ENCODE measurements at places on chromosomes 2 and 18. TPM values are rescaled to one million over a fixed set of nuclear protein-coding genes. Genes with fewer than 3 reads are reported as not detected.

DNA sequence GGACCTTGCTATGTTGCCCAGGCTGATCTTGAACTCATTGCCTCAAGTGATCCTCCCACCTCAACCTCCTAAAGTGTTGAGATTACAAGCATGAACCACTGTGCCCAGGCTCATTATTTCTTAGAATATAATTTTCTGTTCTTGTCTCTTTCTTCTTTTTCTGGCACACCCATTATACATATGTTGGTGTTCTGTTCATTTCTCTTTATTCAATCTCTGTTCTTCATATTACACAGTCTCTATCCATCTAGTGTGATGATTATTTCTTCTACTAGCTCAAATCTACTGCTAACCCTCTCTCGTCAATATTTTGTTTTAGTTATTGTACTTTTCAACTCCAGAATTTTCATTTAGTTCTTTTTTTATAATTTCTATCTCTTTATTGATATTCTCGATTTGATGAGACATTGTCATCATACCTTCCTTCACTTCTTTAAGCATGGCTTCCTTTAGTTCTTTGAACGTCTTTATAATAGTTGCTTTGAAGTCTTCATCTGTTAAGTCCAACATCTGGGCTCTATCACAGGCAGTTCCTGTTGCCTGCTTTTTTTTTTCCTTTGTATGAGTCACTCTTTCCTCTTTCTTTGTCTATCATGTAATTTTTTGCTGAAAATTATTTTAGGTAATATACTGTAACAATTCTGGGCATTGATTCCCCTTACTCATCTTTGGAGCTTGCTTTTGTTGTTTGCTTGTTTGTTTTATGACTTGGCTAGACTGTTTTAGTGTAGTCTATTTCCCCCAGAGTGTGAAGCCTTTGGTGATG is 196.4 kb upstream of the NABP1 start:
- DNase-seq = no peak

GRCh38 chr2:650343-651310 is 26.6 kb downstream of the TMEM18 start:
- no peak for DNase-seq

GRCh38 chr2:15892151-15892880 is 48.0 kb upstream of the MYCN start:
- no peak for DNase-seq

STARD6 gene
- total RNA-seq = not detected

SP140 gene
- total RNA-seq = not detected

- DNase-seq = no peak
These were observed 265.3 kb downstream of the CYP26B1 start for GRCh38 chr2:71882236-71882946.

DNA sequence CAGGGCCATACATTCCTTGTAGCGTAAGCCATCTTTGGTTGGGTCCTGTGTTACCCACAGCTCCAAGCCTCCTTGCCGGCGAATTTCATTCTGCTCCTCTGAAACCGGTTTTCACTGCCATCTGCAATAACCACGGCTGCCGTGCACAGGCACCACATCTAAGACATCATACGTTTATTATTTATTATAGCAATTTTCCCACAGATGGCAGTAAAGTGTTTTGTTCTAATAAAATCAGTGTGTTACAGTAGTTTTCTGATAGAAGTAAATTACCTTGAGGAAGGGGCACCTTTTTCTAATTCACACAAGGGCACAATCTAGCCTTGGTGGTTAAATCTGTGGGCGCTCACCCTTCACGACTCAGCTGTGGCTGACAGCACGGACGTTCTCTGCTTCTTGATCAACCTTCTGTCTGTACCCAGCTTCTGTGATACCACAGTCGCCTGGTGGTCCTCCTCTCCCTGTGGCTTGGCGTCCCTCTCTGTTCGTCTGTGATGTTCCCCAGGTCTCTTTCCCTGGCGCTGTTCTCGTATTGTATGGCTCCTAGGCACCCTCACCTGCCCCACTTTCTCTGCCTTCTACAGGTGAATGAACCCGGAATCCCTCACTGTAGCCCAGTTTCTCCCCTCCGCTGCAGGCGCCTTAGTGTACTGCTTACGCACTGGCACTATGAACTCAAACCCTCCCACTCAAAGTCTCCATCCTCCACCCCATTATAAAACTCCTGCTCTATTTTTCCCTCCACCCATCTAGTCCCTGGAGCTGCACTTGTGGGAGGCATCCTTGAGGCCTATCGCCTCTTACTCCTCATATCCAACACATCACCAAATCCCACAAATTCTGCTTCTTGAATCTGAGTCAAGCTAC is 236.8 kb downstream of the DYSF start:
- DNase-seq = no peak

DNA sequence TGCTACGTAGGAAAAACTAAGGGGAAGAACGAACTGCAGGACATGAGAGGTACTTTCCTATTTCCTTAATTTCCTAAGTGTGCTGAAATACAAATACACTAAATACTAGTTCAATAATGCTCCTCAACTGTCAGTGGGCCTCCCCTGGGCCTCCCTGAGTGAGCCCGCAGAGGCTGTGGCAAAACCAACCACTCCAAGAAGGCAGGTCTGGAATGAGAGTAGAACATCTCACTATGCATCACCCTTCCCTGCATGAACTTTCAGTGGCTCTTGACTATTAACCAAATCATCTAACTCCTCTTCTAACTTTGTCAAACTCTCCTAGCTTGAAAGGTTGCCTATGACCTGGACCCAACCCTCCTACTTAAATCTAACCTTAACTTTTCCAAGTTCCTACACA is 84.6 kb downstream of the THADA start:
- DNase-seq = no peak

DSG3 gene
- total RNA-seq = not detected

- DNase-seq = no peak
These were observed 23.3 kb upstream of the UBE2F start for GRCh38 chr2:237943395-237944094.

METTL5 gene
- total RNA-seq = 128 TPM

- no peak for DNase-seq
These were observed 2.9 kb upstream of the MBP start for GRCh38 chr18:77135339-77136075.

ATP6V1B1 gene
- total RNA-seq = 0.33 TPM

DNA sequence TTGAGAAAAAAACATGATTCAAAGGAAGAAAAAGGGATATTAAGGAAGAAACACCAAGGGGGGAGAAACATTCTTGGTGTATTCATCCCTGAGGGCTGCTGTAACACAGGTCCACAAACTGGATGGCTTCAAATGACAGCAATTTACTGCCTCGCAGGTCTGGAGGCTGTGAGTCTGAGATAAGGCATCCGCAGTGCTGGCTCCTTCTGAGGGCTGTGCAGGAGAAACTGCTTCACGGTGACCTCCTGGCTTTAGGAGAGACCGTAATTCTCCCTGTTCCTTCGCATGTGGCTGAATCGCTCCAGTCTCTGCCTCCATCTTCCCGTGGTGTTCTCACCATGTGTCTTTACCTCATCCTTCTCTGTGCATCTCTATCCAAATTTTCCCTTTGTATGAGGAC is 490.7 kb downstream of the EIPR1 start:
- DNase-seq = no peak

GRCh38 chr2:129905664-129906081 is 73.8 kb upstream of the RAB6C start:
- no peak for DNase-seq

CHRND gene
- total RNA-seq = not detected

DTNB gene
- total RNA-seq = 5.9 TPM

Data from H4 (cell line).